Esophagus squamous epithelium (tissue), 5 donors: ENCODE measurements at places on chromosomes 5 and 9.

GRCh38 chr5:5419291-5420210, 2.9 kb upstream of the ICE1 start:
- DNase-seq = no peak

- DNase-seq = no peak
Observed at GRCh38 chr5:117302473-117302872, 727.9 kb upstream of the SEMA6A start.

DNA sequence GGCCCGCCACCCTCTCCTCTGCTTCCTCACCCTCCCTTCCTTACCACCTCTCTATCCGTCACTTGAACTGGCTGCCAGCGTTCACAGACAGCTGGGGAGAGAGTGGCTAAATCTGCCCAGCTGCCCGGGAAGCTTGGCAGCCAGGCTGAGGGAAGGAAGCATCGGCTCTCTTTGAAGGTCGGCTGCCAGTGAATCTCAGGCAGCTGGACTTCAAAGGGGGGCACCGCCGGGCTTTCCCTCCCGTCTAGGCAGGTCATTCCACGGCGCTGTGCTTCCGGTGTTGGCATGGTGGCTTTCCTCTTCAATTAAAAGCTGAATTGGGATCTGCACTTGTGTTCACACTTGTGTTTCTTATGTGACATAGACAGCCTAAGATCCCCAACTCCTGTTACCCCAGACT, 174.0 kb downstream of the GDNF start:
- no peak for DNase-seq

DNA sequence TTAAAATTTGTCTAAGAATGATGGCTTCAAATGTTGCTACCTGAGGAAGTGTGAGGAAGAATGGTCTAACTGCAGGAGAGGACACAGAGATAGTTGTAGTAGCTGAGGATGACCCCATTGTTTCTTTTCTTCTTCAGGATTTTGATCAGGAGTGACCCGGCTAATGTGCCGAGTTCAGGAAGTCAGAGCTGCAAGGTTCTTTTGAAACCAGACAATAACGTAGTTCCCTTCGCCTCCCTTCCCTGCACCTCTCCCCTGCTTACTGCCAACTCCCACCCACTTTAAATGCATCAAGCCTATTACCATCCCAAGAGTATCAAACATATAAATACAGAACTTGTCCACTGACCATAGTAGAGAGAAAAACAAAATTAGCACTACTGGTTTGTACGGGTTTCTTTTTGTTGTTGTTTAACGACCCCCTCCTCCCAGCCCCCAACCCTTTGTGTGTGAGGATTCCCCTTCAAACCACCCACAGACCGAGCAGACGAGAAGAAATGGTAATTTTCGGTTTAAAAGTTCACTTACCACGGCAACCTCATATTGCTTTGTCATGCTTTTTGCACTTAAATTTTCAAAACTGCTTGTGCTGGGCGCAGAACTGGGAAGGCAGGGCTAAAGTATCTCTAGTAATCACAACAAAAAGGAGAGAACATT, 23.5 kb upstream of the ELAVL2 start:
- DNase-seq = no peak

GRCh38 chr5:178208540-178209227, 4.4 kb downstream of the HNRNPAB start:
- no peak for DNase-seq

DNA sequence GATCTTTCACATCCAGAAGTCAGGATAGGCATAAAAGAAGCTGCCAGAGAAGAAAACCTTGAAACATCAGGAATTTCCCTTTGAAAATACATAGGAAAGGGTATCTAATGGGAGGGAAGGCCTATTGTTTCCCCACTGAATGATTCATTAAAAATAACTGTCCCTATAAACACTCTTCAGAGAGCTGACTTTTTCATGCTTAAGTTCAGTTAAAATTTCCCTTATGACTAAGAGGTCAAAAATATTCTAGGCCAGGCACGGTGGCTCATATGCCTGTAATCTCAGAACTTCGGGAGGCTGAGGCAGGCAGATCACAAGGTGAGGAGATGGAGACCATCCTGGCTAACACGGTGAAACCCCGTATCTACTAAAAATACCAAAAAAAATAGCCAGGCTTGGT, 499.5 kb downstream of the ENC1 start:
- no peak for DNase-seq

GRCh38 chr5:154284433-154284832, 93.9 kb downstream of the GALNT10 start:
- no peak for DNase-seq
